ENCODE measurements at places on chromosomes 2 and 18.

GRCh38 chr2:48145845-48146452 lies 239.7 kb upstream of the FBXO11 start:
- DNase-seq = peak; percentile 76

- DNase-seq = peak; percentile 56
Measured at GRCh38 chr2:153519257-153519875, 40.8 kb upstream of the RPRM start.

DNA sequence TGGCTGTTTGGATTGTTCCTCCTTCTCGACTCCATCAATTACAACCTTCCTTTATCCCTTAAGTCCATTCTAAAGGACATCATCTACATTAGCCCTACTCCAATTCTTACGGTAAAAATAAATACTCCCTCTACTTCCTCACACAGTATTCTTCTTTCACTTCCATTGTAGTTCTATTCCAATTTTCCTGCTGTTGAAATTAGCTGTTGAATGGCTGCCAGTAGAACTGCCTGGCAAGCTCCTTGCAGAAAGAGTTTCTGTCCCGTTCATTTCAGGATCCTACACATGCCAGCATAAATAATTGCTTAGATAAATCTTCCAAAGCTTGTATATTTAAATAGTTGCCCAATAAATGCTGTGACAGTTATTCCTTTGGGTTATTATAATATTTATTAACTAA lies 459.3 kb upstream of the TRIB2 start:
- no peak for DNase-seq

DNA sequence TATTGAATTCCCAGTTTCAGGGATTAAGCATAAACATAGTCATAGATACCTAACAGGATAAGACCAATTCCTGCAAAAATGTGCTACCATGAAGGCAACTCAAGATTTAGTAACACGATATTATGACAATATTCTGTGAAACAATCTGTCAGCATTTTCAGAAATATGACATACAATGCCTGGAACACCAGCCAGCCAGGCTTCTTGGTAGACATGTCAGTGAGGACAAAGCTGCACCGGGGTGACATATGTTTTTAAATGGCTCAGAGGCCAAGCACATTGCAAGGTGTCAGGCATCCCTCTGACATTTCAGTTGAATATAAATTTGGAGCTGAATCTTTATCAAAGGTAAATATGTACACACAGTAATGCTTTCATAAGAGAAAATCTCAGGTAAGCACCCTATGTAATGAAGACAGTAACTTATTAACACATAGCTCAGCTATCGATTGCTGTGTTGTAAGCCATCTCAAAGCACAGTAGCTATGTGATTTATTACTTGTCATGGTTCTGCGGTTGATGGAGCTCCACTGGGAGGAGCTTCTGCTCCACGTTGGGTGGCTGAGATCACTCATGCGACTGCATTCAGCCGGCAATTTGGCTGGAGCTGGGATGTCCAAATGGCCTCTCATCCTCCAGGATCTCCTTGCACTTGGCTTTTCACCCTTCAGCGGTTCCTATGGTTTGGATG lies 31.9 kb upstream of the EML6 start:
- DNase-seq = no peak

DNA sequence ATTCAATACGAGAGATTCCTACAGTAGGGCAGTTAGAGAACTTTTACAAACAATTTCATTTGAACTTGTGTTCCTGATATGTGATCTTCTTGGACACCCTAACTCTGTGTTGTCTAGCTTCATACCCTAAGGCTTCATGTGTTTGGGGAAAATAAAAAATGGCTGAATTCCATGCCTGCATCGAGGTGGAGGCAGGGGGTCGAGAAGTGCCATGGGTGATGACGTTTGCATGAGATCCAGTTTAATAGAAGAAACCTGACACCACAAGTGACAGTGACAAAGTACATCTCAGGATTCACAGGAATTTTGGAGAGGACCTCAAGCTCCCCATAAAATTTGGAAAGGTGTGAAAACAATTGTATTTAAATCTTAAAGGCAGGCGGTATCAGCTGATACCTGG lies 169.2 kb upstream of the NABP1 start:
- peak; percentile 51 for DNase-seq
